ENCODE measurements at places on chromosomes 12 and 14. TPM values are rescaled to one million over a fixed set of nuclear protein-coding genes. Genes with fewer than 3 reads are reported as not detected.

The MYF5 gene
- not detected for total RNA-seq

The SYT1 gene
- 1.4 TPM for total RNA-seq

The PMCH gene
- not detected for total RNA-seq

The MYO1H gene
- total RNA-seq = not detected

The GNB3 gene
- total RNA-seq = 2.2 TPM

The OTOGL gene
- 0.20 TPM for total RNA-seq

The VEZT gene
- total RNA-seq = 50.3 TPM

The FOXA1 gene
- not detected for total RNA-seq

The C12orf56 gene
- 11.9 TPM for total RNA-seq

The BRAP gene
- 18.2 TPM for total RNA-seq

The KRT72 gene
- total RNA-seq = not detected

The B4GALNT1 gene
- total RNA-seq = under 0.01 TPM

The KRT75 gene
- total RNA-seq = not detected

The KLRC4 gene
- not detected for total RNA-seq

The ATG101 gene
- total RNA-seq = 35.6 TPM

The ETFRF1 gene
- total RNA-seq = 18.0 TPM

The KCNC2 gene
- not detected for total RNA-seq

The ANKRD33 gene
- total RNA-seq = 1.5 TPM

The ABCD2 gene
- total RNA-seq = under 0.01 TPM

The ALX1 gene
- total RNA-seq = 6.8 TPM

The NKX2-1 gene
- not detected for total RNA-seq

The RGS6 gene
- not detected for total RNA-seq

The NFATC4 gene
- 54.0 TPM for total RNA-seq

The CD4 gene
- total RNA-seq = 0.73 TPM

The KRT80 gene
- under 0.01 TPM for total RNA-seq

The TEX52 gene
- not detected for total RNA-seq

The OASL gene
- 0.73 TPM for total RNA-seq

The KLRD1 gene
- total RNA-seq = under 0.01 TPM

The RFLNA gene
- not detected for total RNA-seq

The GARIN6 gene
- not detected for total RNA-seq

The IL23A gene
- 0.20 TPM for total RNA-seq

The CBLN3 gene
- 1.4 TPM for total RNA-seq

The SMCO2 gene
- total RNA-seq = not detected

The ACTN1 gene
- 120 TPM for total RNA-seq

The CABP1 gene
- 0.37 TPM for total RNA-seq

The ACOT4 gene
- total RNA-seq = 0.73 TPM

The RERGL gene
- not detected for total RNA-seq

The KRT82 gene
- not detected for total RNA-seq

The TXNDC16 gene
- total RNA-seq = 4.0 TPM

The HOXC11 gene
- 0.37 TPM for total RNA-seq

The ASB2 gene
- total RNA-seq = not detected

The CLBA1 gene
- total RNA-seq = 8.8 TPM

The SERPINA9 gene
- total RNA-seq = not detected

The TAS2R8 gene
- total RNA-seq = not detected

The ETFBKMT gene
- 3.1 TPM for total RNA-seq

The DNAI7 gene
- not detected for total RNA-seq

The SMOC1 gene
- total RNA-seq = 25.2 TPM

The RND1 gene
- total RNA-seq = under 0.01 TPM

The AMIGO2 gene
- total RNA-seq = under 0.01 TPM

The PIP4P1 gene
- 27.9 TPM for total RNA-seq

The HCAR1 gene
- total RNA-seq = 2.2 TPM

The ZFHX2 gene
- total RNA-seq = 0.73 TPM

The PLEKHG7 gene
- total RNA-seq = not detected

The WIF1 gene
- 0.37 TPM for total RNA-seq

The PPP1R36 gene
- total RNA-seq = not detected

The CCDC177 gene
- not detected for total RNA-seq

The EIF2S3B gene
- 6.2 TPM for total RNA-seq

The OLR1 gene
- not detected for total RNA-seq

The OR6C75 gene
- total RNA-seq = not detected

The SLC39A5 gene
- 0.20 TPM for total RNA-seq

Measured in subcutaneous preadipocyte (primary cell).